Nephron progenitor cell (in vitro differentiated cells): ENCODE measurements at places on chromosomes 2 and 18.

GRCh38 chr2:182228073-182228473 lies 198.8 kb downstream of the PDE1A start:
- DNase-seq: no peak

DNA sequence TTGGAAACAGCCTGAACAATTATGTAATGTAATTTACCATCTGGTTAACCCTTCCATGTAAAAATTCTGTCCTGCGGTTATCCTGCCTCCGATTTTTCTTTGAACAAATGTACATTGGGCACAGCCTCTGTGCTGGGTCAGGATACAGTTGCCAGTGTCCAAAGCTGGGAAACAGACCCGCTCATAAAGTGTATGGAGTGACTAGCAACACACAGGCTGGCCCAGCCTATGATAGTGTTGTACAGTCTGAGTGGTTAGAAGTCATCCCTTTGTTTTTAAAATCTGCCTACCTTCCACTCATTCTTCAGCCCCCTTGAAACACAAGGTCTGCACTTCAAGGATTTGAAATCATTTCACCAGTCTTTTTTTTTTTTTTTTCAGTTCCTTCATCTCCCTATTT lies 50.1 kb downstream of the FEZ2 start:
- no peak for DNase-seq

DNA sequence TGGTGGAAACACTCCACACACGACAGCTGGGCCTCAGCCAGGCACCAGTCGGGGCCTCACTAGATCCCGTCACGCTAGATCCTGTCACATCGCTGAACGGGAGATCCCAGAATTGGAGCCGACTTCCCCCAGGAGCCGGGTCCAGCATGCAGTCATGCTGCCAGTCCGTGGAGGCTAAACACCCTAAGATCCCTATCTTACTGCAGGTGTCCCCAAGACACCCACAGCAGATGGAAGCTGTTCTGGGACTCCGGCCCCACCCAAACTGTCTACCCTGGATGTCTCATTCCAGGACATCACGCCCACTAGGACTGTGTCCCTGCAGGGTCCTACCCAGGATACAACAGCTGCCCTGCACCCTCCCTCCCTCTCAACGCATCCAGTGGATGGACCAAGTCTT lies 23.4 kb downstream of the ZNF516 start:
- DNase-seq: no peak

DNA sequence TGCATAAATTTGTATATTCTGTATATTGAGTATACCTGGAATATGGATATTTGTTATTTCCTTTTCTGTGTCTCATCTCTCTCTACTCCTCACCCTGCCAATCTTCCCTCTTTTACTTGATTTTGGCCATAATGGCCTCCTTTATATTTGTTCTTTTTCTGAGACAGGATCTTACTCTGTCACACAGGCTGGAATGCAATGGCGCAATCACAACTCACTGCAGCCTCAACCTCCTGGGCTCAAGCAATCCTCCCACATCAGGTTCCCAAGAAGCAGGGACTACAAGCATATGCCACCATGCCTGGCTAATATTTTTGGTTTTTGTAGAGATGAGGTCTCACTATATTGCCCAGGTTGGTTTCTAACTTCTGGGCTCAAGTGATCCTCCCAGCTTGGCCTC lies 30.5 kb downstream of the PREPL start:
- no peak for DNase-seq

DNA sequence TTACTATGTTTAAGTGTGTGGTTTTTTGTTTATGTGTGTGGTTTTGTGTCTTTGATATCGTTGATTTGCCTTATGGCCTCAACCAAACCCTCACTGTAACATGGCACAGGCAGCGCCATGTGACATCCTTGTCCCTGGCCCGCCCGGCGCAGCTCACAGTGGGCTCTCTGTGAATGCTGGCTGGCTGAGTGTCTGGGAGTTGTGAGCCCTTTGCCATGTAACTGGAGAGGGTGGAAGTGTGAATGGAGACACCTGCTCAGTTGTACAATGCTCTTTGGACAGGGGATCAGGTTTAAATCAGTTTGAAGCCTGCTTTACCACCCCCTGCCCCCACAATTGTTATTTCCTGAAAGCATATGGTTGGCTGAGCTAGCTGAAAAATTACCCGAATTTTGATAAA lies 41.8 kb downstream of the TCF7L1 start:
- no peak for DNase-seq

DNA sequence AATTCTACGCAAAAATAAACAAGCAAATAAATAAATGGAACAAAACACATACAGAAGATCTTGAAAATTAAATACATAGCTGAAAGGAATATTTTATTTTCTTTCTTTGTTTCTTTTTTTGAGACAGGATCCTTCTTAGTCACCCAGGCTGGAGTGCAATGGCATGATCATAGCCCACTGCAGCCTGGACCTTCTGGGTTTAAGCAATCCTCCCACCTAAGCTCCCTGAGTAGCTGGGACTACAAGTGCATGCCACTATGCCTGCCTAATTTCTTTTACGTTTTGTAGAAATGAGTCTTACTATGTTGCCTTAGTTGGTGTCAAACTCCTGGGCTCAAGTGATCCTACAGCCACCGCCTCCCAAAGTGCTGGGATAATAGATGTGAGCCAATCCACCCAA lies 44.6 kb upstream of the ACTR3 start:
- no peak for DNase-seq

DNA sequence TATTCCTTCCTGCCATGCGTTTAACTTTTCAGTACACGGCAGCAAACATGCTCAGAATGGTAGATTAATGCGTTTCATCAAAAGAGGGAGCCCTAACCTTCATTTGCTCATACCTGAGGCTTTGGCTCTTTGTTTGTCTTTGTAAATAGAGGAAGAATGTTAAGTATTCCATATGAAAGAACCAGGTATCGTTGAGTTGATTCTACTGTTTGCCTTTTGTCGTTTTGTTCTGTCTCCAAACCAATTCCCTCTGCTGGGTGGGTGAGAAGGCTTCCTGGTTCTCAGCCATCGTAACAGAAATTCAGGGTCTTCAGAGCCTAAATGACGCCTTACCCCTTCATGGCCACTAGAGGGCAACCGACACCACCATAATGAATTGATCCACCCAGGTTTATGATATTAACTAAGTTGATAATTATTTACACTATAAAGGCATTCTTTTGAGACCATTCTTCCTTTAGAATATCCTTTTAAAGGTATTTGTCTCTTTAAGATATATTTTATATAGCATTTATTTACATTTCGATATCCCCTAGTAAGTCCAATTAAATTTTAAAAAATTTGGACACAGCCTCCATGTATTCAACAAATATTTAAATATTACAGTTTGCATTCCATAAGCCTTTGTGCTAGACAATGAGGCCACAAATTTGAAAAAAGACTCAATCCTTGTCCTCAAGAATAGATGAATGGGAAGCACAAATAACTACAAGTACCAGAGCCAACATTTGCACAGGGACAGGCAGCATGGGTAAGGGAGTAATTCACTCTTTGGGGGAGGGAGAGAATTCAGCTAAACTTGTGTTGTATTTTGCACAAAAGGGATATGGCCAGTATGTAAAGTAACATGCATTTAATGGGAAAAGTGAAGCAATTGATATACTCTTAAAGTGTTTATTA lies 48.1 kb downstream of the TIMM21 start:
- peak; percentile 35 for DNase-seq

- DNase-seq: no peak
These were observed 3.2 kb upstream of the PDK1 start for GRCh38 chr2:172552547-172553291.

DNA sequence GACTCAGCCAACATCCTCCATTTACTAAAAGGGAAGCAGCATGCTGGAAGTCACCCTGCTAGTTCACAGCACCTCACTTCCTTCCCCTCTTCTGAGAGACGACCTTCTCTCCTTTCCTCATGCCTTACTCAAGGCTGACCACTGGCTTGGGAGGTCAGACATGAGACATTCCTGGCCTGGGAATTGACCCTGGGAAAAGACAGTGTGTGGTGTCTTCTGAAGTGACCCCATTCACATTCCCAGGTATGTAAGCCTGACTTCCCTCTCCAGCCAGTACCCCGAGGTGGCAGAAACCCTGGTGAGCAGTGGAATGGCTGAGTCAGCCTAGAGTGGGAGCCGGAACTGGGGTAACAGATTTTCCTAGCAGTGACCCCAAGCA lies 92.4 kb downstream of the PLB1 start:
- no peak for DNase-seq

DNA sequence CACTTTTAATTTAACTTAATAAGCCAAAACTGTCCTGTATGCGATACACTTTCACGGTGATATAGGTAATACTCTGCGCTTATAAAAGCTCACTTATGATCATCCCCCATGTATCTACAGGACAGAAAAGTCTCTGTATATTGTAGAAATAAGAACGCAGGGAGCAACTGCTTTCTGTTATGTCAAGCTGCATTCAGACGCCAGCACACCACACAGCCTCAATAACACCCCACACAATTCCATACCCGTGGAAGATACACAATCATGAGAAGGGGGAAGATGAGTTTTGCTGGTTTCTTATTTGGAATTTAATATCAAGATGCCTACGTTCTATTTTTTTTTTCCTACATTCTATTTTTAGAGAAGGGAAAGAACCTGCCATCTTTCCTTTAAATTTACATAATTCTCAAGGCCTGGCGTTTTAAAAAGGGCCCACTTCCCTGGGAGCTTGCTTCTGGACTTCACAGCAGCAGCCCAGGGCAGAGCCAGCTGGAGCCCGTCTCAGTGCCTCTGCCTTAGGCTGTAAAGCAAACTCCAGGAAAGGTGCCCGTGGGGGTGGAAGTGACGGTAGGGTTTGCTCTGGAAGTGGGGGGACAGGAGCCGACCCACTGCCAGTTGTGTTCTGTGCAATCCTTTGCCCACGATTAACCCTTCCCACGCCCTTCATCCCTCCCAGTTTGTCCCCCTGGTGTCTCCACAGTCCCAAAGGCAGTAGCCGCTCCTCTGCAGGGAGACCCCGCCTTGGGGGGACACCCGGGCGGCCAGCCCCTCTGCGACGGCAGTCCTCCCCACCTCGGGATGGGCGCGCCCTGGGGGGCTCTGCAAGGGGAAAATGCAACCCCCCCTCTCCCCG lies 5.3 kb downstream of the PTGR3 start:
- DNase-seq: peak; percentile 32

DNA sequence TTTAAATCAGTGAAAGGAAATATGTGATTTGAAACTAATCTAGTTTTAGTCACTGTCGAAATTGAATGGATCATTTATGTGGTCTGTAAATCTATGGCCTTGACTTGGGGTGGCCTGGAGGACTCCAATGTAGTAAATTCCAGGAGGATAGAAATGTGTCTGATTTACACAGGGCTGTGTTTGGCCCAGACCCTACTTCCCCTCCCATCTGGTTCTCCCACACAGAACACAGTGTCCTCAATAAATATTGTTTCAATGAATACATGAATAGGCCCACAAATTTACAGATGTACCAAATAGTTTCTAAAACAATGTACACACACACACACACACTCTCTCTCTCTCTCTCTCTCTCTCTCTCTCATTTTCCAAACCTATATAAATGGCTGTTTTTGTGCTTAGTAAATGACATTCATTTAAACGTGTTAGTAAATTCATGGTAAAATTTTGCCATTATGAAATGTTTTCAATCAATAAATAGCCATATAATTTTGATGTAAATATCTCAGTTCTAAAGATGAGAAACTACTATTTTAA lies 1.9 kb downstream of the CCDC68 start:
- DNase-seq: no peak

DNA sequence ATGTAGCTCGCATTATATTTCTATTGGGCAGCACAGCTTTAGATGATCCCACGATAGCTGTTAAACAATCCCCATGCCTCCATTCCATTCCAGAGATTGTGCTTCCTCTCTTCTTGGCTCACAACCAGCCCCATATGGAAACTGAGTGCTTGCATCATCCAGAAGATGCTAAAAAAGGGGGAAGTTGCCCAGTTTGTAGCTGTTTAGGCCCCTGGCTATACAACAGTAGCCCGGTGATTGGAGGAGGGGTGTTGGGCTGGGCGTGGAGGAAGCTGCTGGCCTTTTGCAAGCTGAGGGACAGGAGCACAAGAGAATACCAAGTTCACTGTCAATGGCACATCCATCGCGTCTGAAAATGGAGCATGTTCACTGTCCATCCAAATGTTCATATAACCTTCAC lies 360.2 kb downstream of the ALK start:
- no peak for DNase-seq

DNA sequence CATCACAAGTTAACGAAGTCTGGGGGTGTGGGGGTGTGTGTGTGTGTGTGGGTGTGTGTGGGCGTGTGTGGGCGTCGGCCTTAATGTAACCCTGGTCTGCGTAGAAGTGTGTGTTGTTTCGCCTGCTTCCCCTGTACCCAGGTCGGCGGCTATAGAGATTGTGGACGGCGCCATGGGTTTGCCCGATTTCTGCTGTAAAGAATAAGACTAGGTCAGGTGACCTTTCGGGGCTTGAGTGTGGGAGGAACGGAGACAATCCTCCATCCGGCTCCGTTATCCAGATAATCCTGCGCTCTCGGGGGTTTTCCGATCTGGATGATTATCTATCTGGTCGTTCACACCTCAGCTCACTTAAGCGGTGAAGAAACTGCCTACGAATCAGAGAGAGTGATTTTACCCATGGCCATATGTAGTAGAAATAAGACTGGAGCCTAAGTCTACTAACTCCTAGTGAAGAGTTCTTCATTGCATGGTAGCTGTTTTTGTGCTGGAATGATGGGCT lies 543 bp downstream of the HADHB start:
- DNase-seq: no peak

- DNase-seq: no peak
These were observed 87.7 kb downstream of the GATA6 start for GRCh38 chr18:22257022-22257543.

DNA sequence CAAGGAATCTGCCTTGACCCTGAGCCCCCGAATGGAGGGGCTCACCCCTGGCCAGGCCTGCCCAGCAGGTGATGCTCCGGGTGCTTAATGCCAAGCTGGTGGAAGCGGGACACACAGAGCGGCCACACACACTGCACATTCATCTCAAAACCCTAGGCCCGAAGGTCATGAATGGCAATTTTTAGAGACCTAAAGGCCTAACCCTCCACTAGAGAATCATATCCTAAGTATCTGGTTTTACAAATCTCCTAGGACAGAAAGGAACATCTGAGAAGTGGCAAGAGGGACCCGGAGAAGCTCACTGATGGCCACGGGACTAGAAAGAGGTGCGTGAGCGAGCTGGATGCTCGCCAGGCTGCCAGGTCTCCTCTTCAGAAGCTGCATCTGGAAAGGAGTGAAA lies 38.3 kb downstream of the ST3GAL5 start:
- DNase-seq: no peak

DNA sequence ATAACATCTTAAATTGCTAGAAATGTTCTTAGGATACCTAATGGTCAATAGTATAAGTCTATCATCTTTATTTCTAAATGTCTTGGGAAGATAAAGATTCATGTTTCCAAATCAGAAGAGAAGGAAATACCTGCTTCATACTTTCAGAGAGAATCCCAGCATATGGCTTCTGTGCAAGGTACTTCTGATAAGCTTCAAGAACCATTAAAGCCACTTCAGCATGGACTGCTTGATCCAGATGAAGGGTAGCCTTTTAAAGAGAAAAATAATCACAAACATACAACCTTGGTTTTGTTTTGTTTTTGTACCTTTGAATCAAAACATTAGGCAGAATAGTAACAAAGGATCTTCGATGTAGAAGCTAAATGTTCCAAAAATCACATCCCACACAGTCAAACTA lies 44.0 kb downstream of the EPG5 start:
- DNase-seq: no peak

GRCh38 chr2:59342166-59342565 lies 1101.0 kb upstream of the FANCL start:
- DNase-seq: no peak

- DNase-seq: no peak
These were observed 5.7 kb upstream of the RTKN start for GRCh38 chr2:74447230-74447999.

GRCh38 chr18:59957957-59958356 lies 58.2 kb downstream of the PMAIP1 start:
- DNase-seq: no peak
